Hematopoietic multipotent progenitor cell (in vitro differentiated cells): ENCODE measurements at places on chromosomes 16 and 17.

GRCh38 chr16:89658221-89658879, 714 bp downstream of the SPATA33 start:
- DNase-seq: no peak

GRCh38 chr17:77681861-77682260, 276.6 kb upstream of the TNRC6C start:
- no peak for DNase-seq

DNA sequence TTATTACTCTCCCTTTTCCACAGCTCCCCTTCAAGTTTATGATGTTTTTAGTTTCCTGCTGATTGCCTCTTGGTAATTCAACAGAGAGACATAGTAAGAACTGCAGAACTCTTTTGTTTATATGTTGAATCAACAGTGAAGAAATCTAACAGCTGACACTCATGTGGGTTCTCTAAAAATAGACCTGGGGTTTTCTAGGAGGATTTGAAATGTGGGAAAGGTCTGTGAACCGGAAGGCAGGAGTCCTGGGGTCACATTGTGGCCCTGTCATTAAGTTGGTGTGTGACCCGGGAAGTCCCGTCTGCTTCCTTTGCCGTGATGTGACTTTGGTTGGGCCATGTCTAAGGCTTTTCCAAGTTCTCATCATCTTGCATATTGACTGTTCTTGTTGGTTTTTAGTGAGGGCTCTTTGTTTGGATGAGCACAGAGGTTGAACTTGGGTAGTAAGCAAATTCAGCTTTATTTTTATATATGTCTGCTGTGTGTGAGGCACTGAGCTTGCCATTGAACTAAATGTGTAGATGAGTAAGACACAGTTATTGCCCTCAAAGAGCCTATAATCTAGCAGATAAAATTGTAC, 48.5 kb upstream of the HS3ST3A1 start:
- DNase-seq: no peak

- no peak for DNase-seq
These were observed 7.1 kb upstream of the LPCAT2 start for GRCh38 chr16:55501549-55502322.

DNA sequence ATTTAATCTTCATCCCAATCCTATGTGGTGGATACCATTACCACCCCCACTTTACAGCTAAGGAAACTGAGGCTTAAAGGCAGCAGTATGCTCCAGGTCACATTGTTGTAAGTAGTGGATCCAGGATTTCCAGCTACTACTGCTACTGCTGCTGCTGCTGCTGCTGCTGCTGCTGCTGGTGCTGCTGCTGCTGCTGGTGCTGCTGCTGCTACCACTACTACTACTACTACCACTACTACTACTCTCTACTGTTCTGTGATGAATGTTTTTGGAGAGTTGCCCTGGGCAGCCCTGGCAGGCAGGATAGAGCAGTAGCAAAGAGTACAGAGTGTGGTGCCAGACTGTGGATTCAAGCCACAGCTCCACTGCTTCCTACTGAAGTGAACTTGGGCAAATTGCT, 49.3 kb upstream of the SLC12A3 start:
- DNase-seq: no peak

DNA sequence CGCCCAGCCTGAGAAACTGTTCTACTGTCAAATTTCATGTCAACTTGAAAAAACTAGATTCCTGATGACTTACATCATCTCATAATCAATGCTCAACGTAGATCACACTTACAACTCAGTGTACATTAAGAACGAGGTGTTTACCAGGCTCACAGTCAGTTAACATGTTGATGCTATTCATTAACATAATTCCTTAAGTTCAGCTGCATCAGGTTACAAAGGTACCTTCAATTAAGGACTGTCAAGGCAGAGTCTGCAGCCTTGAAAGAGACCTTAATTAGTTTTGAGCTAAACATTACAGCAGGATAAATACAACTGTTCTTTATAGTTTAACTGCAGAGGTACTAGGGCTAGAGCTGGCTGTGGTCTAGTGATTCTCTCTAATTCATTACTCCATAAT, 1.9 kb downstream of the GNA13 start:
- no peak for DNase-seq

GRCh38 chr16:87420026-87421002, 28.2 kb downstream of the MAP1LC3B start:
- no peak for DNase-seq

- no peak for DNase-seq
These were observed 58.8 kb downstream of the NT5M start for GRCh38 chr17:17361867-17362539.

DNA sequence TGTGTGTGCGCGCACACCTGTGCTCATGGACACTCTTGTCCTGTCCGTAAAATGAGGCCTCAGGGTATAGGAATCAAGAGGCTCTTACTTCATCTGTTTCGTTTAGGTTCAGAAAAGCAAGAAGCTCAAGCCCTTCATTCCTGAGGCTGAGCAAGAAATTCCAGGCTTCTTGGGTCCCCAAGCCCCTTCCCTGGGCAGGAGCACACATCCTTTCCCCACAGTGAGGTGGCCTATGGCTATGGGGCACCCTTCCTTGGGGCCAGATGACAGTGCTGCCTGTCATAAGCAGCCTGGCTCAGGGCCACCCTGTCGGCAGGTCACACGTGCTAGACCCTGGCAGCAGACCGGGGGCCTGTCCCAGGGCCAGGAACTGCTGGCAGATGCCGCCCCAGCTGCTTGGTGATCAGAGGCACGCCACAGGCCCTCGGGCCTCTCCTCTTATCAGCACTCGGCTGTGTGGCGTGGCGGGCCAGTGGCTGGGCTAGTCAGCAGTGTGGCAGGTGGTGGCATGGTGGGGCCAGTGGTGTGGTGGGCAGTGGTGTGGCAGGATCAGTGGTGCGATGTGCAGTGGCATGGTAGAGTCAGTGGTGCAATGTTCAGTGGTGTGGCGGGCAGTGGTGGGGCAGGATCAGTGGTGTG, 50.2 kb downstream of the NKD1 start:
- DNase-seq: no peak

GRCh38 chr17:57772774-57773173, 27.7 kb upstream of the CCDC182 start:
- DNase-seq: no peak

GRCh38 chr17:1478418-1478817, 14.1 kb downstream of the MYO1C start:
- DNase-seq: no peak

- no peak for DNase-seq
These were observed 32.5 kb upstream of the NOS2 start for GRCh38 chr17:27832831-27833230.
